ENCODE measurements at places on chromosomes 6 and 20. TPM values are rescaled to one million over a fixed set of nuclear protein-coding genes. Genes with fewer than 3 reads are reported as not detected.

CLDN20 gene
- not detected for polyA plus RNA-seq

GRCh38 chr6:146902846-146903245 is 301.4 kb upstream of the STXBP5 start:
- no peak for DNase-seq

DNA sequence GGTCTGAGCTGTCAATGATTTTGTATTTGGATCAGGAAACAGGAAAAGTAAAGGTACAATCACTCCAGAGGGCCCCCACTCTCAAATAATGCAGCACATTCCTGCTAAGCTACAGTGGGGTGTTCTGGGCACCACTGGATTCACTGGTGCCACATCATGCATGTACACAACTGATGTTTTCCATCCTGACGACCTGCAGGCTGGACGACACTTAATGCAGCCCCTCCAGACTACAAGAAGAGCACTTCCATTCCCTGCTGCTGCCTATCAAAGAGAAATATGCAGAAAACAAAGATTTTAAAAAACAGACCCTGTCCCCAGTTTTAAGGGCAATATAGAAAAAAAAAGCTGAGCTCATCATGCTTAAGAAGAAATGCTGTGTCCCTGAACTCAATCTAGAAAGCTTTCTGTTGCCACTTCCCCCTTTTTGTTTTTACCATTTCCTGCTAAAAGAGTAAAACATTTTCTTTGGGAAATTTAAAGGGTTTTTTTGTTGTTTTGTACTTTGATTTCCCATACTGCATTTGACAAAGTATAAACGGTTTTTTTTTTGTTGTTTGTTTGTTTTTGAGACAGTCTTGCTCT is 35.5 kb downstream of the ABHD12 start:
- no peak for DNase-seq

DNA sequence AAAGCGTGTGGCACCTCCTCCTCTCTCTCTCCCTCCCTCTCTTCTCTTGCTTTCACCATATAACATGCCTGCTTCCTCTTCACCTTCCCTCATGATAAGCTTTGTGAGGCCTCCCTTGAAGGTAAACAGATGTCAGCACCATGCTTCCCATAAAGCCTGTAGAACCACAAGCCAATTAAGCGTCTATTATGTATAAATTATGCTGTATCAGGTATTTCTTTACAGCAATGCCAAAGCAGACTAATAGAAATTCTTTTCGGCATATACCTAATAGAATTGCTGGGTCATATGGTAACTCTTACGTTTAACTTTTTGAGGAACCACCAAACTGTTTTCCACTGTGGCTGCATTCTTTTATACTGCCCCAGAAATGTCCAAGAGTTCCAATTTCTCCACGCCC is 75.0 kb downstream of the SYCP2 start:
- DNase-seq, result no peak

Data from muscle of arm (tissue), 14 donors.